ENCODE measurements at places on chromosomes 2 and 18.

DNA sequence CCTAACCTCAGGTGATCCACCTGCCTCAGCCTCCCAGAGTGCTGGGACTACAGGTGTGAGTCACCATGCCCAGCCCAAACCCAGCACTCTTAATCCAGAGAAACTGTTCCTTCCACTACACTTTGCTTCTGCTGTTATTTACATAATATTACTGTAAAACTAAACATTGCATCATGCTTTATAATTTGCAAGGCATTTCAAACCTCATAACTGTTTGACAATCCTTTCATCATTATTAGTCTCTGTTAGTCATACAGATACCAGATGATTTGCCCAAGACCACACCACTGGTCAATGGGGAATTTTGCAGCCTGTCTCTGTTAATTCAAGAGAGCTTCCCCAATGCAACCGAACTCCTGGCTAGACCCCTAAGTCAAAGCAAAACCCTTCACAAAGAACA, 338.3 kb downstream of the ALK start:
- DNase-seq: no peak

DNA sequence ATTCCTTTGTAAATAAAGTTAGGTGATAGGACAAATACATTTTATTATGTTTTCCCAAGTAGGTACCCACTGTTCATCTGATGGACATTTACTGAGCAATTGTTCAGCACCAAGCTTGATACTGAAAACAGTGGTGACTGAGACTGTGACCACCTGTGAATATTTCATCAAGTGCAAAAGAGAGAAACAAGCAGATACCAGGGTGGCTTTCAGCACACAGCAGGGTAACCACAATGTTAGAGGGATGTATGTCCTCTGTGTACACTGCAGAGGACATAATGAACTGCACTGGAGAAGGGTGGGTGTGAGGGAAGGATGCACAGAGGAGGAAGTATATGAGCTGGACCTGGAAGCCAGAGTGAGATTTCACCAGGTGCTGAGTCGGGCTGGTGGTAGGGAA, 411.8 kb downstream of the RAD51AP2 start:
- DNase-seq: no peak

DNA sequence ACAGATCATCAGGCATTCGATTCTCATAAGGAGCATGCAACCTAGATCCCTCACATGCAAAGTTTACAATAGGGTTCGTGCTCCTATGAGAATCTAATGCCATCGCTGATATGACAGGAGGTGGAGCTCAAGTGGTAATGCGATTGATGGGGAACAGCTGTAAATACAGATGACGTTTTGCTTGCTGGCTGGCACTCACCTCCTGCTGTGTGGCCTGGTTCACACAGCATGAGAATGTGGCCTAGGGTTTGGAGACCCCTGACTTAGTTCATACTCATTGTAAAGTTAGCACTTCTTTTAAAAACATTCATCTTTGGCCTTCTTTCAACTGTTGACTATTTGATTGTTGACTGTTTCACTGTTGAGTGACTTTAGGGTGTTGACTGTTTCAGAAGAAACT, 8.7 kb upstream of the CHMP1B start:
- DNase-seq: no peak

- DNase-seq: no peak
Observed at GRCh38 chr2:36451512-36451911, 95.9 kb downstream of the CRIM1 start.

DNA sequence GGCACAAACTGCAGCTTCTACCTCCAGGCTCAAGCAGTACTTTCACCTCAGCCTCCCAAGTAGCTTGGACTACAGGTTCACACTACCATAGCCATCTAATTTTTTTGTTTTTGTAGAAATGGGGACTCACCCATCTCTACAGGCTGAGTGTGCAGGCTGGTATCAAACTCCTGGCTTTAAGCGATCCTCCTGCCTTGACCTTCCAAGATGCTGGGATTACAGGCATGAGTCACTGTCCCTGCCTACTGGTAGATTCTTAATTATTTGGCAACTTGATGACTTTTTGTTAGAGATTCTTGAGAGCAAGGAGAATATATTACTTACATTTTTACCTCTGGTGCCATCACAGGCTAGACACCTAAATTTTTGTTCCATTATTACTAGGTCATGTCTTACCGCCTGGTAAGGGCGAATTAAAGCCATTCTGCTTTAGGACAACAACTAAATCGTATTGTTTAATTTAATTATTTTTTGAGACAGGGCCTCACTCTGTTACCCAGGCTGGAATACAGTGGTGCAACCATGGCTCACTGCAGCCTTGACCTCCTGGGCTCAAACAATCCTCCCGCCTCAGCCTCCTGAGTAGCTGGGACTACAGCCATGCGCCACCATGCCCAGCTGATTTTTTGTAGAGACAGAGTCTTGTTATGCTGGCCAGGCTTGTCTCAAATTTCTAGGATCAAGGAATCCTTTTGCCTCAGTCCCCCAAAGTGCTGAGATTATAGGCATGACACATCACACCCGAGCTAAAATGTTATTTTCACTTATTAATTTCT, 15.7 kb downstream of the DYNC1I2 start:
- no peak for DNase-seq

GRCh38 chr18:8224576-8224975, 384.7 kb upstream of the RAB12 start:
- DNase-seq: no peak

GRCh38 chr2:36516136-36516870, 81.7 kb downstream of the FEZ2 start:
- DNase-seq: no peak

DNA sequence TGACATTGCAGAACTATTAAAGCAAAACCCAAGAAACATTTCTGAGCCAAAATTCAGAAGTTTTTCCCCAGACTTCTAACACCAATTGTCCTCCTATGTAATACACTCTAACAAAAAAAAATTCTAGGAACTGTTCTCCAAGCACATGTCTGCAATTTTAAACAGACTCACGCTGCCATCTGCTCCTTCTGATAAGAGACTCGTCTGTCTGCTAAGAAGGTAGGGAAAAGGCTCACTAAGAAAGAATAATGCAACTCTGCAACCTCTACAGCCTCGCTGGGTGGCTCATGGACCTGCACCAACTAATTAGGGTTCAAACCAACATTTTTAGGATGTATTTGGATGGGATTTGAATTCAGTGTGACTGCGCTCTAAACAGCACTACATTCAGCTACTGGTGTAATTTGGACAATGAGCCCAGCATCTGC, 366.5 kb downstream of the DSC3 start:
- no peak for DNase-seq

- DNase-seq: no peak
Observed at GRCh38 chr2:198968545-198968944, 489.2 kb downstream of the SATB2 start.

- DNase-seq: no peak
Observed at GRCh38 chr2:238415036-238415764, 11.5 kb upstream of the ASB1 start.

DNA sequence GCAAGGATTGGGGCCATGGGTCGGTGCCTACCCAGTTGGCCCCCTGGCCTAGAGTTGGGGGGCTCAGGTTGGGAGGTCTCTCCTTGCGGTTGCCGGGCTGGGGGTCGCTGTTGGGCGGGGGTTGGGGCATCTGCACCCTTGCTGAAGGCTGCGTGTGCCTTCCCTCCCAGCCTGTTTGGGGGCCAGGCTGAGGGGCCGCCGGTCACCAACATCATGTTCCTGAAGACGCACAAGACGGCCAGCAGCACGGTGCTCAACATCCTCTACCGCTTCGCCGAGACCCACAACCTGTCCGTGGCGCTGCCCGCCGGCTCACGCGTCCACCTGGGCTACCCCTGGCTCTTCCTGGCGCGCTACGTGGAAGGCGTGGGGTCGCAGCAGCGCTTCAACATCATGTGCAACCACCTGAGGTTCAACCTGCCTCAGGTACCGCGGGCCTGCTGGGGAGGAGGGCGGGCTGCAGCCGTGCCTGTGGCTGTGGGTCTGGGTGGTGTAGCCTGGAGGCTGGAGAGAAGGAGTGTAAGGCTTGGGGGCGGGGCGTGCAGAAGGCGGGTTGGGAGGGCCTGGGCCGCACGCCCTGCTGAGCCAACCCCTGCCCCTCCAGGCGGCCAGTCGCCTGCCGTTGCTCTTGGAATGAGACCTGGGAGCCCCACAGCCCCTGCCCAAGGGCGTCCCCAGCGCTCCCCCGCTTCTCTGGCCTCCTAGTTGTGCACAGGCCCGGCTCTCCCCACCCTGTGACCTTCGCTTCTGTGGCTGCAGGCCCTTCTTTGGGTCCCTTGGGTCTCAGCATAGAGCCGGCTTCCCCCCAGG, 7.2 kb upstream of the NEU4 start:
- DNase-seq: no peak

DNA sequence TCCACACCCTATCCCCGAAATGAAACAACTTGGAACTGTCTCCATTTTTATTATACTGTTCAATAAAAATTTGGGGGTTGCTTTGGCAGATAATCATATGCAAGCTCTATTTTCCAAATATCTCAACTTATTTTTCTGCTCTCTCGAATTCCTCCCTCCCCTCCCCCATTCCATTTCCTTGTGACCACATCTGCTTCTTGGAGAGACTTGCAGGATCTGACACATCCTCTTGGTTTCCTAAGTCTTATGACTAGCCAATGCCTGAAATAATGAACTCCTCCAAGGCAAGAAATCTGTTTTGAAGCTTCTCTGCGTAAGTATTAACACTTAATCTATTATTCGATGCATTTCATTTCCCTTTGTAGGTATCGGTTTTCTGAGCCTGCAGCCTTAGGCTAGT, 16.1 kb downstream of the TGIF1 start:
- no peak for DNase-seq

DNA sequence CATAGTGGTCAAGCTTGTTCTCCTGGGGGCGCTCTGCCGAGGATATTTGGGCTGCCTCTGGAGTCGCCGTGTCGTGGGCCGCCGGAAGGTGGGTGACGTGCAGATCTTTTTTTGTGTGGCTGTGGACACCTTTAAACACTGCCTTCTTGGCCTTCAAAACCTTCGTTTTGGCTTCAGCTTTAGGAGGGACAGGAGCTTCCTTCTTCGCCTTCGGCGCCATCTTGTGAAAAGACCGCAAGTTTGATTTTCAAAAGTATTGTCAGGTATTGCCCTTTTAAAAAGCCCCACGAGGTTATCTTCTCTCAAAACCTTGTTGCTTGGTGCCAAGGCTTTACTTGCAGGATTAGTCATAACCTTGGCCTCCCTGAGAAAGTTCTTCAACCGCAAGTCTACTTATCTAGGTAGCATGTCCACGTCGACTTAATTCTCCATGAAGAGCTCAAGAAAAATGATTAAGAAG, 20.8 kb downstream of the LAMA3 start:
- DNase-seq: no peak

- DNase-seq: no peak
Observed at GRCh38 chr18:65235966-65236624, 514.7 kb upstream of the CDH7 start.

DNA sequence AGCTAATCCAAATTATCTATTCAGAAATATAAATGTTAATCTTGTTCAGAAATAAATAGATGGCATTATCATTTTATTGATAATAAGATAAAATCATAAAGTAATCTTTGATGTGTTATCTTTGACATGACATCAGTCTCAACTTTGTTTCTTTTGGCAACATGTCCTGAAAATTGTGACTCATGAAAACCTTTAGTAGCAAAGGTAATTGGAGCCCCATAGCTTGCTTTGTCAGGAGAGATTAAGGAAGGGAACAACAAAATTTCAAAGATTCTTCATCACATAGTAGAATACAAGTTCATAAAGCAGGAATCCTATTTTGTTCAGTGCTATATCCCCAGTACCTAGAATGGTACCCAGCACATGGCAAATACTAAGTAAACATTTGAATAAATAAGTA, 165.4 kb downstream of the KCNE4 start:
- DNase-seq: no peak

DNA sequence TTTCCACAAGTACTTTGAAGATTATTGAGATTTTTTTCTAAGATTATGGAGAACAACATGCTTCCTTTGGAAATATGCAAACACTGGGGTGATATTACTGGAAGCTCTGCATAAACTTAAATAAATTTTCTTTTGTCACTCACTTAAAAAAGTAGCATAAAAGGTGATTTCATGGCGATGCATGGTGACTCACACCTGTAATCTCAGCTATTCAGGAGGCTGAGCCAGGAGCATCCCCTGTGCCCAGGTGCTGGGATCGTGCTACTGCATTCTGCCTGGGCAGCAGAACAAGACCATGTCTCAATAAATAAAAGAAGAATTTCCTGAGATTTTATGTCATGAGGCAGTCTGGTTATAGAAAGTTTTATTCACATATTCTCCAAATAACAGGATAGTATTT, 679.1 kb upstream of the CDH2 start:
- DNase-seq: no peak

DNA sequence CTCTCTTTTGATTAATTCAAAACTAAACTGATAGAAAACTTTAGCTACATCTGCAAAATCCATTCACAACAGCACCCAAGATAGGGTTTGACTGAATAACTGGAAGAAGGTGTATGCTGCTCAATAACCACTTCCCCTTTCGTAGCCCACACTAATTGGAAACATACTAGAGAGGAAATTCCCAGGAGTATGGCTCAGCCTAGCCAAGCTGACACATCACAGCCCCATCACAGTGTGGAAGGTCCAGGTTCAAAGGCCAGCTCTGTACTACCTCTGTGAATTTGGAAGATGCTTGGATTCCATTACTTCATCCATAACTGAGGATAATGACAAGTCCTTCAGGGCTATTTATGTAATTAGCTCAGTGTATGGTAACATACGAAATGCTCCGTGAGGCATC, 185.4 kb downstream of the FBXO15 start:
- no peak for DNase-seq

DNA sequence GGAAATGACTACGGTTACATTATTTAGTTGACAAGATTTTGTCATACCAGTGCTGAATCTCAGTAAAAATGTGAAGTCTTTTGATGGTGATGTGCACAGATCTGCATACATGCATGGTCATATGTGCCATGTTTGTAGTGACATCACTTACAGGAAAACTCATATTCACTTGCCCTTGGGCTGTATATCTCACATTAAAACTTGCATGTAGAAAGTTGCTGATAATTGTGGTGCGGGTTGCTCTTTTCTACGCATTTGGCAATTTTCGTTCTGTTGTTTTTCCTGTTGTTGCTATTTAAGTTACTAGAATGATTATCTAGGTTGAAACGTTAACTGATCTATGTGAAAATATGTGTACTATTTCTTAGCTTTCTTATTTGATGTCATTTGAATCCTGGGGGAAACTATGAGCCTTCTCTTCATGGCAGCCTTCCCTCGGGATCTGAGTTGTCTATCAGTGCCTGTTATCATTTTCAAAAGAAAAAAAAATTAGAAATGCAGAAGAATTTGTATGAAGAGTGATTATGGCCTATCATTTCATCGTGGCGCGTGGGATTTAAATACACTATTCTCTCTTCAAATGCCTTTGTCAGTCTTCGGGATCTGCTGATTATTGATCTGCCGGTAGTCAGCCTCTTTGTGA, 296.6 kb downstream of the TMX3 start:
- DNase-seq: no peak

DNA sequence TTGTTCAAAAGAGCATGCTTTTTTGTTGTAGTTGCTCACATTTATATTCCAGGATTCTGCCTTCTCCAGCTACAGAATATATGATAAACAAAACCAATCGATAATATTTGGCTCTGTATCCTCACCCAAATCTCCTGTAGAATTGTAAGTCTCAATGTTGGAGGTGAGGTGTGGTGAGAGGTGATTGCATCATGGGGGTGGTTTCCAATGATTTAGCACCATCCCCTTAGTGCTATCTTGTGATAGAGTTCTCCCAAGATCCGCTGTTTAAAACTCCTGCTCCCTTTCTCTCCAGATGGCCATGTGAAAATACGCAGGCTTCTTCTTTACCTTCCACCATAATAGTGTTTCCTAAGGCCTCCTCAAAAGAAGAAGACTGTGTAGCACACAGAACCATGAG, 98.7 kb upstream of the SCN7A start:
- DNase-seq: no peak

All from cerebellar nuclear complex (tissue), 1 donor.